ENCODE measurements at places on chromosomes 16 and 17.

- no peak for DNase-seq
These were observed 49.6 kb downstream of the PITPNM3 start for GRCh38 chr17:6506679-6507231.

DNA sequence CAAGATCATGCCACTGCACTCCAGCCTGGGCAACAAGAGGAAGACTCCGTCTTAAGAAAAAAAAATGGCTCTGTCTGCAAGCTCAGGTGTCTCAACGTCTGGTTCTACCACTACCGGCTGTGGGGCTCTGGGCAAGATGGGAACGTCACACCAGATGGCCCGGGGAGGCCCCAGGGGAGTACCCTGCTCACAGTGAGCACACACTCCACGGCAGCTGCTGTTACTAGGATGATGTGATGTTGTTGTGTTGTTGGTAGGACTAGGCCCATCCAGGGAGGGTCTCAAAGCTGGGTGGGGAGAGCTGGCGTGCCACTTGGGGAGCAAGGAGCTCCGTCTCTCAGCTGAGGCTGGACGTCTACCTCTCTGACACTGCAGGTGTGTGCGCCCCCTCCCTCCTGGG is 9.4 kb upstream of the NPTX1 start:
- no peak for DNase-seq

- DNase-seq, result peak; percentile 68
These were observed 5.2 kb upstream of the NUBP1 start for GRCh38 chr16:10738231-10739077.

GRCh38 chr17:48561884-48562810 is 16.0 kb downstream of the HOXB4 start:
- no peak for DNase-seq

- no peak for DNase-seq
These were observed 253.6 kb upstream of the XYLT1 start for GRCh38 chr16:17724242-17724898.

DNA sequence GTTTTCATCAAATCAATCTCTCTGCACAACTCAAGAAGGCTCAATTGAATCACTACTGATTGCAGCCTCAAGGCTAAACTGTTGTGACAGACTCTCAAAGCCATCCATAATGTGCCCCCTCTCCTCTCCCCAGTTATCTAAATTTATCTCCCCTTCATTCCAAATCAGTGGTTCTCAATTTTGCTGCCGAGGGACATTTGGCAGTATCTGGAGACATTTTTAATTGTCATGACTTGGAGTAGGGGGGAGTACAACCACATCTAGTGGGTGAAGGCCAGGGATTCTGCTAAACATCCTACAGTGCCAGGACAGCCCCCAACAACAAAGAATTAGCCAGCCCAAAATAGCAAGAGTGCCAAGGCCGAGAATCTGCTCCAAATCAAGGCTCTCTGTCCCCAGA is 9.1 kb downstream of the USP31 start:
- no peak for DNase-seq

- no peak for DNase-seq
These were observed 23.6 kb upstream of the ATF7IP2 start for GRCh38 chr16:10362077-10362863.

DNA sequence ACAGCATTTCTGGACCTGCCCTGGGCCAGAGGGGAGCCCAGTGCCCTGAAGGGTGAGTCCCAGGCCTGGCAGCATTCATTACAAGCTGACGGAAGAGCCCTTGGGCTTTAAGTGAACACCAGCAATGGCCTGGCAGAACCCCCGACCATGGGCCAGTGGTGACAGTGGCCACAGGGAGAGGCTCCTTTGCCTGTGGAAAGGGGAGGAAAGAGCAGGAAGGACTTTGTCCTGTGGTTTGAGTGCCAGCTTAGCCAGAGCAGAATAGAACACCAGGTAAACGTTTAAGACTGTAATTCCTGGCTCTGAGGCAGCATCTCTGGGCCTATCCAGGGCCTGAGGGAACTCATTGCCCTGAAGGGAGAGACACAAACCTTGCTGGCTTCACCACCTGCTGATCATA is 34.3 kb upstream of the ATP2C2 start:
- no peak for DNase-seq

- no peak for DNase-seq
These were observed 7.7 kb downstream of the CDH1 start for GRCh38 chr16:68744744-68745280.

DNA sequence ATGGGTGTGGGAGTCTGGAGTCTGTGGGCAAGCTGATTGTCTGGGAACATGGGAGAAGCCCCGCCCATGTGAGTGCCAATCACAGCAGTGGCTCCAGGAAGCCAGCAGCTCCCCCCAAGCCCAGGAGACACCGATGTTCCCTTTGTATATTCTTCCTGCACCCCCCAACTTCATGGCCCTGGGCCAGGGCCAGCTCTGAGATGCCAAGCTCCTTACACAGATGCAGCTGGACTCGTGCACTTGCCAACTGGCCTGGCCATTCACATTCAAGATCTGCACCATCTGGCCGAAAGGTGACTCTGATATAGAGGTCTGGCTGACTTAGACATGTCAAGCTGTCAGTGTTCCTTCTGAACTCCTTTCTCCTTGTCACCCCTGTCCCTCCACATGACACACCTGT is 50.5 kb downstream of the CACNG5 start:
- no peak for DNase-seq

- DNase-seq, result no peak
These were observed 14.9 kb downstream of the DUS2 start for GRCh38 chr16:68037841-68038597.

GRCh38 chr17:41403404-41404023 is 6.1 kb upstream of the KRT31 start:
- no peak for DNase-seq

DNA sequence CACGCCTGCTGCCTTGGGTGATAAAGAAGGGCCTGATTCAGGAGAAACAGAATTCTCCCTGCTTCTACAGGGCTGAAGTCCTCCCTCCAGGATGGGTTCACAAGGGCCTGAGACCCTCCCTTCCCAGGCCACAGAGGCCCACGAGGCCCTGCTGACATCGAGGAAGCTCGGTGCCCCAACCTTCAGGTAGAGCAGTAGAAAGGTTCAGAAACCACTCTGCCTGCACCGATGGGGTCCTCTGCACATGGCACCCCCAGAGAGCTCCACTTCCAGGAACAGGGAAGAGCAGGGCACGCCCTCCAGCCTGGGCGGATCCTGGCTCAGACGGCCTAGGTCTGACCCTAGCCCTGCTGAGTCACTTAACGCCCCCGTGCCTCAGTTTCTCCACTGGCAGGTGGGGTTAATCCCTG is 773 bp downstream of the CENPX start:
- no peak for DNase-seq

DNA sequence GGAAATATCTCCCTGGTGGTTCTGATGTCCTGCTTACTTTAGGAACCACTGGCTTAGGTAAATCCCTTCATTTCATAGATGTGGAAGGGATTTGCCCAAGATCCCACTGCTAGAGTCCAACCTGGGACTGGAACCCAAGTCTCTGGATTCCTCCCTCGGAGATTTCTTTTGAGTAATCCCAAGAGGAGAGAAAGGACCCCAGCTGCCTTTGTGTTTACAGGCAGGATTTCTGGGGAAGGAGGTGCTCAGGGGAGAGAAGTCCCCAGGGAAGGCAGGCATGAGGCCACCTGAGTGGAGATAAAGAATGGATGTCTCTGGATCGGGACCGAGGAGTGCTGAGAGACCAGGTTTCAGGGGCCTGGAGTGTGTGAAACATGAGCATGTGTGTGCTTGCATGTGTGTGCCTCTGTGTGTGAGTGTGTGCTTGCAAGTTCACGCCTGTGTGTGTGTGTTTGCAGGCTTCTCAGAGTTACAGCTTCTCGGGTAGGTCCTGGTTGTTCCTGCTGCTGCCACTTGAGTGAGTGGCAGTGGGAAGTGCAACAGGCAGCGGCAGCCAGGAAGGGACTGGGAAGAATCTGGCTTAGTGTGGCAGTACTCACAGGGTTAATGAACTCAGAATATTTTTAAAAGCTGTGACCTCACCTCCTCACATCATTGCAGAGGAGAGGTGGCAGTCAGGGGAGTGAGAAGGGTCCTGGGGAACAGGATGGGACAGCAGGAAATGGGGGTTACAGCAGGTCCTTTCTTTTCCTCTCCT is 2.2 kb downstream of the KCNH6 start:
- DNase-seq, result no peak

GRCh38 chr16:88298181-88298832 is 84.5 kb upstream of the ZNF469 start:
- DNase-seq, result no peak

DNA sequence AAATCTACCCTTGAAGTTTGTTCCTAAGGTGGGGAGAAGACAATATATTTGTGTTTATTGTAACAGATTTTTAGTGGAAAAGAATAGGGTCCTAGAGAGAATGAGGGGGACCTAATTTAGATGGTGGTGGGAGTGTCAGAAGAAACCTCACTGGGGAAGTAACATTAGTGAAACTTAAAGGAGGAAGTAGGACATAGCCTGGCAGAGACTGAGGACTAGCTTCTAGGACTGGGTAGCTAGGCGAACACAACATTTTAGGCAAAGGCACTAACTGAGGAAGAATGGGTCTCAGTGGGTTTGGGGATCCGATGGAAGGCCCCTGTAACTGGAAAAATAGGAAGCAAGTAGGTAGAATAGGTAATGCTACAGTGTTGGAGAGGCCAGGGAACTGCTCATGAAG is 4.2 kb upstream of the ARL2BP start:
- DNase-seq, result no peak

GRCh38 chr17:59413014-59413766 is 81.7 kb downstream of the YPEL2 start:
- no peak for DNase-seq

- no peak for DNase-seq
These were observed 142.4 kb downstream of the CYLD start for GRCh38 chr16:50884066-50884860.

GRCh38 chr16:58843675-58844074 is 109.6 kb upstream of the GOT2 start:
- no peak for DNase-seq

- no peak for DNase-seq
These were observed 290.4 kb upstream of the MON1B start for GRCh38 chr16:76900285-76901263.

- no peak for DNase-seq
These were observed 115.8 kb downstream of the NPIPB11 start for GRCh38 chr16:29290631-29291247.

DNA sequence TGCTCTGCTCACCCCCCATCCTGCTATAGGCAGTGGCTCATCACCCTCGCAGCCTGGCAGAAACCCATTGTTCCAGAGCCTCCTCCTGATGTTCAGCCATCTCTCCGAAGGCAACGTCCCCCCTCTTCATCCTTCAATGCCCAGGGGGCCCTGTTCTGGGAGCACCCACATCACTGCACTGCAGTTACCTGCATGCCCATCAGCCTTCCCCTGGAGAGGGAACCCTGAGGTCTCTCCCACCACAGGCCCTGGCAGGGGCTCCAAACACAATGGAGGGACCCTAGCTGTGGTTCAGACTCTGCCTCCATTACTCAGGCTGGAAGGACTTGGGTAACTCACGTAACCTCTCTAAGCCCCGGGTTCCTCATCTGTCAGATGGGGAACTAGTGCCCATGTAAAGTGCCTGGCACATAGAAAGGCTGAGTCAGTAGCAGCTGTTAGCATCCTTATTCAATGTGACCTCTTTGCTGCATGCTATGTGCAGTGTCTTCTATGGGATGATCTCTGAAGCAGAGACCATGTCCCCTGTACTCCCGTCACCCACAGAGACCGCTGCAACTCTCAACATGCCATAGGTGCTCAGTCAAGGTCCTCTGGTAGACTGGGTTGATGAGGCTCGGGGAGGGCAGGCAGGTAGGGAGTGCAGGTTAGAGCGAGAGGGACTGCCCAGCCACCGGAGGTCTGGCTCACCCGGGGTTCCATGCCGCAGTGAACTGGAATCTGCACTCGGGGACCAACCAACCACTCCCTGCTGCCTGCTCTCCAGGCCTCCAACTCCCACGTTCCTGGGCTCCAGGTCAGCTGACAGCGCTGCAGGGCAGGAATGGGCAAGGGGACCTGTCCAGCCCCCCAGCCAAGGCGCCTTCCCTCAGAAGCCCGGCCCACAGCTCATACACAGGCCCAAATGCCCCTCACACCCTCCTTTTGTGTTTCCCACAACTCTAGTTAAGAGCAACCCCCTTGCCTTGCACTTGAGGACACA is 233.2 kb downstream of the ZNF423 start:
- no peak for DNase-seq

DNA sequence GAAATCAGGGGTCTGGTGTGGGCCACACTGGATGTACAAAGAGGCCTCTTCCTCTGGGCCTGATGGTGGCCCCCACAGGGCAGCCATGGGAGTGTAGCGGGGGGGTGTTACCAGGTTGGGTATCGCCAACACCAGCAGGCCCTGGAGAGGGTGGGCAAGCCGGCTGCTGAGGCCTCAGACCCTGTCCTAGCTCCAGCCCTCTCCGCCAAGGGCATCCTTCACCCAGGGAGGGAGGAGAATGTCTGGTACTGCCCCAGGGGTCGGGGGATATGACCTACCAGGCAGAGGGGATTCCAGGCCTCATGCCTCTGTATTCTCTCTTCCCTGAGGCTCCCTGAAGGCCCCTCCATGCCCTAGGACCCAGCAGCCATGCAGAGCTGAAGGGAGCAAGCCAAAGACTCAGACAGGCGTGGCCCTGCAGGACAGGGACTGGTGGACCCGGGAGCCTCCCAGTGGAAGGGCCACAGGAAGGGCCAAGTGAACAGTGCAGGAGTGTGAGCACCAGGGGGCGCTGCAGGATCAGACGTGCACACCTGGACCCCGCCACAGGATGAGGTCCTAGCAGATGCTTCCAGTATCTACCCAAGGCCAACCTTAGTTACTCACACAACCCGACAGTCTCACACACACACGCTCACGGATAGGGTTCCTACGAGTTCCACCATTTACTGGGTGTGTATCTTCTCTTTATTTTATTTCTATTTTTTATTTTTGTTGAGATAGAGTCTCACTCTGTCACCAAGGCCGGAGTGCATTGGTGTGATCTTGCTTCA is 10.9 kb upstream of the CES4A start:
- DNase-seq, result peak; percentile 77

DNA sequence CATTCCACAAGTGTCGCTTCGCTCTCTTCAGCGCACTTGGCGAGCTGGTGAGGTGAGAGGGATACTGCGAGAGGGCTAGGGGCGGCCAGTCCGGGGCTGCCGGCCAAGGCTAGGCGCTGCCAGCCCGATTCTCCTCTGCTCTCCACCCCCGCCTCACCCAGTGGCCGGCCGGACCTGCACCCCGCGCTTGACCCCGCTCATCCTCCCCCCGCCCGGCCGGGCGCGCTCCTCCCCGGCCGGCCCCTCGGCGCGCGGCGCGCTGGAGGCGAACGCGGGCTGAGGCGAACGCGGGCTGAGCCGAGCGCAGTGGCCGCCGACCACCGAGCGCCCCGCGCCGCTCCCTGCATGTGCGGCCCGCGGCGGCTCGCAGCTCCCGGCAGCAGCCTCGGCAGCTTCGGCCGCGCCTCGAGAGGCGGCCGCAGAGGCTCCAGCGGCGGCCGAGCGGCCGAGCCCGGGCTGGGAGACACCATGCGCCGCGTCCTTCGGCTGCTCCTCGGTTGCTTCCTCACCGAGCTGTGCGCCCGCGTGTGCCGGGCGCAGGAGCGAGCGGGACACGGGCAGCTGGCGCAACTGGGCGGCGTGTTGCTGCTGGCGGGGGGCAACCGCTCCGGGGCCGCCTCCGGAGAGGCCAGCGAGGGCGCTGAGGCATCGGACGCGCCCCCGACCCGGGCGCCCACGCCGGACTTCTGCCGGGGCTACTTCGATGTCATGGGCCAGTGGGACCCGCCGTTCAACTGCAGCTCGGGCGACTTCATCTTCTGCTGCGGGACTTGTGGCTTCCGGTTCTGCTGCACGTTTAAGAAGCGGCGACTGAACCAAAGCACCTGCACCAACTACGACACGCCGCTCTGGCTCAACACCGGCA is at the start of gene SHISA9:
Gene SHISA9 (plus strand): TSS at position 2 of the 865 bp plus-strand sequence.
- no peak for DNase-seq
